ENCODE measurements at places on chromosomes 5 and 9.

DNA sequence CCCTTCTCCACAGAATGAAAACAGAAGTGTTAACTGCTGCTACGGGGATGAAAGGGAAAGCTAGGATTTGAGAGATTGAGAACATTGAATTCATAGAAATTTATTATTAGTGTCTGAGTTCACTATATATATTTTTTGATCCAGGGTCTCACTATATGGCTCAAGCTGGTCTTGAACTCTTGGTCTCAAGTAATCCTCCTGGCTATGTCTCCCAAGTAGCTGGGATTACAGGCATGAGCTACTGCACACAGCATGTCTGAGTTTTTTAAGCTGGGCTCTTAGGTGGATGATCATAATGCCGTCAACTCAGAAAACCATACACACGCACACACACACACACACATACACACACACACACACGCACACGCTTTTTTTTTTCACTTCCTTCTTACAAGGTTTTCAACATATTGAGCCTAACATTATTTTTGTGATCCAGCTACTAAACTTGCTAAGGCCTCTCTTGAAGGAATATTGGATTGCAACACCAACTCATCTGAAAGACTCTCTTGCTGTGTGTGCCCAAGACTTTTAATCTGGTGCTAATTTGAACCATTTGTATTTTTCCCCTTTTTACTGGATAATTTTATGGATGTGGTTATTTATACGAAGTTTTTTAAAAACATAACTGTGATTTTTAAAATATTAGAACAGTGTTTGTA, 1045.4 kb downstream of the DTWD2 start:
- no peak for DNase-seq

DNA sequence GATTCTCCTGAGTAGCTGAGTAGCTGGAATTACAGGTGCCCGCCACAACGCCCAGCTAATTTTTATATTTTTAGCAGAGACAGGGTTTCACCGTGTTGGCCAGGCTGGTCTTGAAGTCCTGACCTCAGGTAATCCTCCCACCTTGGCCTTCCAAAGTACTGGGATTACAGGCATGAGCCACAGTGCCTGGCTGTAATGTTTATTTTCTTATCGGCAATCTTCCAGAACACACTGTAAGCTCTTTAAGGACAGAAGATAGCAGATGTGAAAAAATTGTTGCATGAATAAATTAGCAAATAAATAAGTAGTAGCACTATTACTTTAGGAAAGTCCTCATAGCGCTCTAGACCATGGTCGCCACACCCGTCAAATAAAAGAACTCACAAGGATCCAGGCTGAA, 100.5 kb downstream of the ENC1 start:
- DNase-seq, result no peak

DNA sequence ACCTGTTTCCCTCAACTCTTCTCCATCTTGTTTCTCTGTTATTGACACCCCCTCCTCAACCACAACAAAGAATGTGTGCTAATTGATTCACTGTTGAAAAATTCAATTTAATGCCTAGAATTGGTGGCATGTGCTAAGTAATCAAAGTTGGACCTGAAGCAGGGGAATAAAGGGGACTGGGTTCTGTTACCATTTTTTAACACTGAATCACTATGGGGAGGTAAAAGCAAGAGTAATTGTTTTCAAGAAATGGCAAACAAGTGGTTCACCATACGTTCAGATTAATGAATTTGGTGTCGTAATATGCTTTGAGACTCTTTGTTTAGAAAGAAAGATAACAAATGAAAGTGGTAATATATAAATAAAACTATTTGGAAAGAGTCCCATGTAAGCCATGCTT, 17.0 kb upstream of the SSBP2 start:
- no peak for DNase-seq

- DNase-seq, result no peak
These were observed 73.8 kb downstream of the NRG2 start for GRCh38 chr5:139969318-139969717.

- DNase-seq, result no peak
These were observed 115.7 kb downstream of the TRIO start for GRCh38 chr5:14258840-14259239.

DNA sequence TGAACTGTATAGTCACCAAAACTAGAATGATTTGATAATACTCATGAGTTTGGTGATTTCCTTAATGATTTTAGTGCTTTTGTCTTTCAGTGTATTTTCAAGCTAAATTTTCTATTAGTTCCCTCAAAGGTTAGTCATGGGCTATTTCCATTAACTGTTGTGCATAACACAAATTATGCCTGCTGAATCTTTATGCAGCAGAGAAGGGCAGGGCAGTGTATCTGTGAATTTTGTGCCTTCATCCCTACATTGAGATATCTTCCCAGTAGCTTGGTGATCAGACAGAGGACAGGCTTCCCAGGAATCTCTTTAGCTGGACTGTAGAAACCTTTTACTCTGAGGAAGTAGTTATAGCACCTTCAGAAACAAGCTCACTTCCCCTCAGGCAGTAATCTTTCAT, 1036.9 kb downstream of the EFNA5 start:
- DNase-seq, result no peak

- DNase-seq, result peak; percentile 54
These were observed at the start of gene PAM for GRCh38 chr5:102754767-102755431. TSS of gene PAM (plus strand) at chr5:102755305. CDS start at chr5:102866196, 110,891 bp downstream.

GRCh38 chr5:32538031-32538547, 47.3 kb upstream of the SUB1 start:
- DNase-seq, result no peak

DNA sequence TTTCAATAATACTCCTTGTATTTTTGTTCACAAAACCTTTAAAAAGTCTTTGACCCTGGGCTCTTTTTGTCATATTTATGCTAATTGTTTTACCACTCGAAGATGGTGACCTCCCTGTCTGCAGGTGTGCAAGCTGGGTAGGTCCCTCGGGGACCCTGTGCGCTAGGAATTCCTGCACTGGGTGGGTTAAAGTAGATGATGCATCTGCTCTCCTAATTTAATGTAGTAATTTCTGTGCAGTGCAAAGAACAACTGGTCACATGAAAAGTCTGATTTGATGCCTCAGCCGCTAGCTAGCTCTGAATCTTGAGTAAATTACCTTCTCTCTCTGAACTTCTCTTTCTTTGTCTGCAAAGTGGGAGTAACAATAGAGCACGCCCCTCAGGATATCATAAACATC, 139.1 kb upstream of the OTULINL start:
- no peak for DNase-seq

DNA sequence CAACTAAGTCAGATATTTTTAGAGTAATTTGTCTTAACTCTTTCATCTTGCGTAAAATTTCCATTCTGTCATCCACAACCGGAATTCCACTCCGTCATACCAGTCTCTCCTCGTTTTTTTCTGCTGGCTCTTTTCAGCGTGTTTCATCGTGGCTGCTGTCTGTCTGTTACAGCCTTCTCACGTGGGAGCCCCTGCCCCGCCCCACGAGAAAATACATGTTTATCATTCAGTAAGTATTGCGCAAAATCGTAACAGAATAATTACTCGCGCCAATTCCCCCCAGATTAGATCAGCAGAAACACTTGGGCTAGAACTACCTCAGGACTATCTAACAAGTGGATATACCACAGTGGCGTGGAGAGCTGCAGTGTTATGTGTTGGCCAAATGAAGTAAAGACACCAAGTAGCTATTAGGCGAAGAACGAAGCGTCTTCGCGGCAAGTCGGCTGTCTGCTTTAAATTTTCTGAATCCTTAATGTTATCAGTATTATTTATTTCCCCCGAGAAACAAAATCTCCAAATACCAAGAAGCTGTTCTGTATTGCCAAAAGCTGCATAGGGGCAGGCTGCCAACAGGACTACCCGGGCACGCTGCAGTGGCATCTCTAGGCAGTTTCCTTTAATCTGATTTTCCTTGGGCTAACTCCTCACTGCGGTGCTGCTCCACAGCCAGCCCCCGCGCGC, 566 bp upstream of the FOCAD start:
- peak; percentile 17 for DNase-seq

- DNase-seq, result no peak
These were observed 476.1 kb upstream of the ACO1 start for GRCh38 chr9:31908158-31908890.

GRCh38 chr9:135887021-135887507, 20.3 kb downstream of the CAMSAP1 start:
- DNase-seq, result no peak

DNA sequence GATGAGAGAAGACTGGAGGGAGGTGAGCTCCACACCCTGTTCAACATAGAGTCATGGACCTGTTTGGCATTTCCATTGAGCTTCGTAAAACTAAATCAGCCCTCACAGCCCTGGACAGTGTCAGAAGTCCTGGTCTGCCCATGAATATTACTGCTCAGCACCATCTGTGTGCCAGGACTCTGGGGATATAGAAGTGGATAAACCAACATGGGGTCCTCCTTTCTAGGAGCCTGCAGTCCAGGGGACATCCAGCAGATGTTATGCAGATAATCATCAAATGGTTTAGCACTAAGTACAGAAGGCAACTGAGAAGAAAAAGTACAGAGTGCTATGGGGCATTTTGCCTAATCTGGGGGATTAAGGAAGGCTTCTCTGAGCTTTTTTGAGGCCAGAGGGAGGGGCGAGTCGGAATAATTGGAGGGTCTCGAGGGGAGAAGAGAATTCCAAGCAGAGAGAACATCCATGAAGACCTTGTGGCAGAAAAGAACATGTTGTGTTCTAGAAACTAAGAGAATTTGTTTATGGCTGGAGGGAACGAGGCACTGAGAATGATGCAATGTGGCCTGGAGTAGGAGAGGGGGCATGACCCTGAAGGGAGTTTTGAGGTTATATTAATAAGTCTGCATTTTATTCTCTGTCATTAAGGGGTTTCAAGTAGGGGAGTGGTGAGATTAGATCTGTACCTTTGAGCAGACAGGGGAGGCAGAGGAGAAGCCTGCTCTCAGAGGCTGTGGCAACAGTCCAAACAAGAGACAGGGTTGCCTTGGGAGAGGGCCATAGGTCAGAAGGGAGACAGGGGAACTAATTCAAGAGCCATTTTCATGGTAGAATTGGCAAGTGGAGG, 63.5 kb upstream of the SLC2A8 start:
- no peak for DNase-seq

DNA sequence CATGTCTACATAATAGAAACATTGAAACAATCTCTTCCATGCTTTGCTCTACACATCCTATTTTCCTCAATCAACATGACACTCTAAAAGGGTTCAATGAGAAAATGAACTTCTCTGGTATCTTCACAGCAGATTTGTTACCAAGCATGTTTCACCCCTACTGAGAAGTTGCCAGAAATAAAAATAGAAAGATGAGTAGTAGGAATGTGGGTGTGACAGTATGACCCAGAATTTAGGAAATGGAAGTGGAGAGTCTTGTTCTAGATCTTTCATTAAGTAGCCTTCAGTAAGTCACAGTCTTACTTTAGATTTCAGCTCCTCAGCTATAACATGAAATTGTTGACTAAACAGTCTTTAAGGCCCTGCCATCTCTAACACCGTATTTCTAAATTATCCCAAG, 581.8 kb downstream of the EFNA5 start:
- no peak for DNase-seq

DNA sequence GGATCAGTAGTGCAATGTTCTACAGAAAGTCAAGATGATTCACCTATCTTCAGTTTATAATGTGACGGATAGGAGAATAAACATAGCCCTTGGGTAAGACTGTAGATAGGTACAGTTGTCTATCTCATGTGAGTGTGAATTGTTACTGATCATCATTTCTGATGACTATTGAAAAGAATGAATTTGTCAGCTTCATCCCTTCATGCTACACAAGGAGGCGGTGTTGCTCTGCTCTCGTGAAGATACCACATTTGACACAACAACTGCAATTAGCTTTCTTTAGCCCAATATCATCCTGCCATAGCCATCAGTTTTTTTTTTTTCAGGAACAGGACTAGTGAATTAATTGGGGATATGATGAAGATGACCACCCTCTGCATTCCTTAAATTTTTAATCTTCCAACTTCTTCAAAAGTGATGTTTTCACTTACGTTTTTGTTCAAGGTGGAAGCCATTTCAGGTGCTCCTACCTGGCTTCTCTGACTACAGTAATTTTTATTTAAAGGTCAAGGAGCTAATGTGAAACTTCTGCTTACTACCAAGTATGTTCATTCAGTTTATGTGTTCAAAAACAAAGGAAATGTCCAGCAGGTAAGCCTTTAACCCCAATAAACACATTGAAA, 152.9 kb upstream of the MOCS2 start:
- no peak for DNase-seq

DNA sequence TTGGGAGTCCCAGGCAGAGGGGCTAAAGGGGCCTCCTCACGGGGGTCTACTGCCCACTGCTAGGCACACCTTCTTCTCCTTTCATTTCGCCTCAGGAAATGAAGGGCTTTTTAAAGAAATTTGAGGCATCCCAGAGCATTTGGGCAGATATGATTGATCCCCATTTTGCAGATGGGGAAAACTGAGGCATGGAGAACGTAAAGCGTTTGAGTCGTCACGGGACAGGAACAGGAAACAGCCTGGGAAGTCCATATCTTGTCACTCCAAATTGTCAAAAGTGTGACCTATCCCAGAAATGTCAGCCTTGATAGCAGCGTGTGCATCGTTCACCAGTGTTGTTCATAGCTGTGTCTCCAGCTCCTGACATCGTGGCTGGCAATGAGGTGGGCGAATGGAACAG, 98.2 kb downstream of the DAB2IP start:
- DNase-seq, result no peak
